Heart right ventricle (tissue), 16 donors: ENCODE measurements at places on chromosomes 2 and 18. TPM values are rescaled to one million over a fixed set of nuclear protein-coding genes. Genes with fewer than 3 reads are reported as not detected.

DNA sequence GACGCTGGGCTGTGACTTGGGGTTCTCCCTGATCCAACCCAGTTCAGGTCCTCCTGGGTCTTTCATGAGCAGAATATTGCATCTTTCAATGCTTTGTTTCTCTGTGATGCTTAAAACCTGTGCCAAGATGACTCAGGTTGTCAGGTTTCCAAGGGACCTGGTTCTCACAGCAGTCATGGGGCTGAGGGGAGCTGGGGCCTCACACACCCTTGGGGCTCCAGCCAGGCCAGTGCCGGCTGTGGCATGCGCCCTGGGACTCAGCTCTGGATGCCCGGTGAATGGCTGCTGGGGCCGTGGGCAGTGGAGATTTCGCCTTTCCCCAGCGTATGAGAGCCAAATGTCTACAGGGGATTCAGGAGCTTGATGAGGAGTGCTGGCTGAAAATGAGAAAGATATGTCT is 29.6 kb downstream of the EDAR start:
- no peak for DNase-seq

DNA sequence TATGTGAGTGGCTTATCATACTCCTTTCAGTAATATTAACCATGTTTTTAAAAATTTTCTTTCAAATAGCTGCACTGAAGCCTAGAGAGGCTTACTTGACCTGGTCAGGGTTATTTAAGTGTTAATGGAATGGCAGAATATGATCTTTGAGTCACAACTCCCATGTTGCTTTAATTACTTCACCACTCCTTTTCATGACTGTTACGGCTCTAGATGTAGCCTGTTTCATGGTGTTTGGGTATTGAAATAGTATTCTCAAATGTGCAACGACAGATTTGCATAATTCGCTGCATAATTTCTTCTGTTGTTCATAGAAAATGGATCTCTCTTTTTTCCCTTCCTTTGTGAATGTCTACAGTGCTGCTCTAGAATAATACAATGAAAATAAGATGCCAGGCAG is 51.6 kb upstream of the PLA2R1 start:
- DNase-seq: no peak

DNA sequence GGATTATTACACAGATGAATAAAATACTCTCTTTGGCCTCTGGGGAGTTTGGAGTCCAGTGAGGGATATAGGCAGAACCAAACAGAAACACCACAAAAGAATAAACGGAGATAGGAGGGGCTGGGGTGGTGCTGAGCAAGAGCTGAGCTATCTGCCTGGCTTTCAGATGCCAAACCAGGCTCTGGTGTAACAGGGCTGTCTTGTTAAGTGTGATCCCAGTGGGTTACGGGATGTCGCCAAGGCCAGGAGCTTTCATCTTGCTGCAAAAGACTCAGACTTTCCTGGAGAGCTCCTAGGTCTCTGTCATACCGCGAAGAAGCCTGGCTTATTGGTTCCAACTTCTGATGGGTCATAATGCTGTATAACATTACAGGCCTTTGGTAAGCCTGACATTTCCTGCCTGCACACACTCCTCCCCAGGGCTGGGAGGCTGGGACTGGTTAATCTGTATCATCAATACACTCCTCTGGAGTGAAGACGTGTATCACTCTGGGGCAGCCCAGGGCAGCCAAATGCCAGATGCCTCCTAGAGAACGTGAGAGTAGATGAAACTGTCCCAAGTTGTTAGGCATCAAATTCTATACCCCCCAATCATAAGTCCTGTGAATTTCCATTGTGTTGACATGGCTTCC is 60.5 kb downstream of the STPG4 start:
- DNase-seq: no peak

GRCh38 chr18:45761512-45762114 is 37.6 kb downstream of the SLC14A1 start:
- DNase-seq: no peak

DNA sequence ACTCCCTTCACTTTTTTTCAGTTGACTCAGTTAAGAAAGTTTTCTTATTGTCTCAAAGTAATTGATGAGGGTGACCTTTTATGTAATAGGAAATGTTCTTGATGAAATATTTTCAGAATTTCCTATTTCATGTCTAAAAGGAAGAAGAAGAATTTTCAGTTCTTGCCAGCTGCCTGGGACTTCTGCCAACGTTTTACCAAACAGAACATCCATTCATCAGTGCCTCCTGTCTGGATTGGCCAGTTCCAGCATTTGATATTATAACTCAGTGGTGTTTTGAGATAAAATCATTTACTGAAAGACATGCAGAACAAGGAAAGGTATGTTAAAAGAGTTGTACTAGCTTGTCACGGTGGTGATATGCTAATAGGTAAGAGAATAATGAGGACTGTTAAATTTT is 104.7 kb upstream of the MYO3B start:
- peak; percentile 57 for DNase-seq

GRCh38 chr2:66495788-66496640 is 61.1 kb downstream of the MEIS1 start:
- no peak for DNase-seq

DNA sequence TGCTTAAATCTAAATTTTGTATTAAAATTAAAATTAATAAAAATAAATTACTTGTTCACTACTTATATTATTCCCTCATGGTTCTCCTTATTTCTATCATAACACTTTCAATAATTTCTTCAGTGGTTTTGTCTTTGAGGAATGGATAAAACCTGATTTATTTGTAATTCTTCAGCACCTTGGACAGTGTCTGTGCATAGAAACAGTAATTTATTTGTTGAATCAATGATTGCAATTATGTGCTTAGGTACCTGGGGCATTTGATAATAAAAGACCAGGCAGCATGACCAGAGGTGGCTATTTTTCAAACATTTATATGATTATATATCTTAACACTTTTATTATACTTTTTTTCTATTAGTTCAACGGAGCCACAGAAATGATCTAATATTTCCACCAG is 1062.7 kb downstream of the DSC3 start:
- DNase-seq: no peak

DNA sequence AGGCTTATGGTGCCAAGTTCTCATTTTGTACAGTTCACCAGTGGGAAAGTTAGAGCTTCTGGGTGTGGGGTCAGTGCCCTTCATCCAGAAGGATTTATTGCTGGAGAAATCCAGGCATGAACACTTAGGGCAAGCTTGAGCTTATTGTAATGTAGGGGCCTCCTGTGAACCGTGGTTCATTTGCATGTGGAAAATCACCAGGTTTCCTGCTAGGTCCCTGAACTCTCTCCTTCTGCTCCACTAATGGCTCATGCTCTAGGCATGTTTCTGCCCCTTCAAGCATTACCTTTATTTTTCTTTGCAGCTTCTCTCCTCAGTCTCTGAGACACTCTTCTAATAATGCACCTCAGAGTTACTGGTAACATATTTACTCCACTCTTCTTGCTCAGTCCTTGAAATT is 79.3 kb upstream of the FAM98A start:
- DNase-seq: no peak

DNA sequence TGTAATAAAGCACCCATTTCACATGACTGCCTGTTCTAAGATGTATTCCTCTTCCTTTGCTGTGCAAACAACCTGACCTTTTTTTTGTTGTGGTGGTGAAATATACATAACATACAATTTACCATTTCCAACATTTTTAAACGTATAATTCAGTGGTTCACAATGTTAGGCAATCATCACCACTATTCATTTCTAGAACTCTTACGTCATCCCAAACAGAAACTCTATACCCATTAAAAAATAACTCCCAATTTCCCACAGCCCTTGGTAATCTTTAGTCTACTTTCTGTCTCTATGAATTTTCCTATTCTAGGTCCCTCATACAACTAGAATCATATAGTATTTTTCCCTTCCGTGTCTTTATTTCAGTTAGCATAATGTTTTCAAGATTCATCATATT is 36.7 kb downstream of the RND3 start:
- DNase-seq: no peak

DNA sequence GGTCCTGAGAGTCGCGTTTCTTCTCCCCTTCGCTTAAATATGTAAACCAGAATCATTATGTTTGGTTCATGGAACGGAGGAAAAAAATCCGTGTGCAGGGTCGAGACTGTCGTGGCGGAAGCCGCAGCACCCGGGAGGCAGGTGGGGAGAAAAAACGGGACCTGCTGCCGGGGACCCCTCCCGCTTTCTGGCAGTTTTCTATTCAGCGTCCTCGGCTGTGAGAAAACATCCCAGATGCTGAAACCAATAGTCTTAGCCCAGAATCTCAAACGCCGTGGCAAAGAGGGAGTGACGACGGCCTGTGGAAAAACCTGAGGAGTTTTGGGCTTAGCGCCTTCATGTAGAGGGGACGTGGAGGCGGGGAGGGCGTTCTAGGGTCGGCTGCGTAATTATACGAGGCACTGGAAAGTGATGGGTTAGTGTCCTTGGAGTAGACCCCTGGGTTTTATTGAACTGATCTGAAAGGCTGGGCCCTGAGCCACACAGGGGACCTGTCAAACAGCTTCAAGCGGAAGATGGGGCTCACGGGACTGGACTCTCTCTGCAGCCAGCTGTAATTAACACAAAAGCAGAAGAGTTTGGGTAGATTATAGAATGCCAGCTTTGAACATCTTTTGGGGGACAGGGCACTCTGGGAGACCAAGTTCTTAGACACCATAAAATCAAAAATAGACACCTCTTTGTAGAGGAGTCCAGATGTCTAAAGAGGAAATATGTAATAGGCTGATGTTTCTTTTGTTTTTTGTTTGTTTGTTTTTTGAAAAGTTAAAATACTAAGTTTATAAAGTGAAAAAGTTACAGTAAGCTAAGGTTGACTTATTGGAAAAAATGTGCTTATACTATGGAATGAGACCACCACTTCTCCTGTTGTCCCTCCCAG is 834 bp upstream of the BUB1 start:
- DNase-seq: peak; percentile 15

DNA sequence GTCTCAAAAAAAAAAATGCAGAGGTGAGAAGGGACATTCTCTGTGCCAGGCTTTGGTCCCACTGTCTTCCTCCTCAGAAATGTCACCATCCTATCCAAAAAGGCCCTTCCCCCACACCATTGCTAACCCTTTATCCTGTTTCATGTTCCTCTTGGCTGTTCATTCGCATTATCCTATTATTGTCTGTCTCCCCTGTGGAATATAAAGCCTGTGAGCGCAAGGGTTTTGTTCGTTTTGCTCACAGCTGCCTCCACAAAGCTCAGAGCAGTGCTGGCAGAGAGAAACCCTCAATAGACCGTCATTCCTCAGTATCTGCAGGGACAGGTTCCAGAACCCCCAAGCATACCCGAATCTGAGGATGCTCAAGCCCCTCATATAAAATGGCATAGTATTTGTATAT is 91.8 kb downstream of the LOXHD1 start:
- DNase-seq: no peak

GRCh38 chr2:100752628-100753333 is 67.2 kb upstream of the NPAS2 start:
- no peak for DNase-seq

DNA sequence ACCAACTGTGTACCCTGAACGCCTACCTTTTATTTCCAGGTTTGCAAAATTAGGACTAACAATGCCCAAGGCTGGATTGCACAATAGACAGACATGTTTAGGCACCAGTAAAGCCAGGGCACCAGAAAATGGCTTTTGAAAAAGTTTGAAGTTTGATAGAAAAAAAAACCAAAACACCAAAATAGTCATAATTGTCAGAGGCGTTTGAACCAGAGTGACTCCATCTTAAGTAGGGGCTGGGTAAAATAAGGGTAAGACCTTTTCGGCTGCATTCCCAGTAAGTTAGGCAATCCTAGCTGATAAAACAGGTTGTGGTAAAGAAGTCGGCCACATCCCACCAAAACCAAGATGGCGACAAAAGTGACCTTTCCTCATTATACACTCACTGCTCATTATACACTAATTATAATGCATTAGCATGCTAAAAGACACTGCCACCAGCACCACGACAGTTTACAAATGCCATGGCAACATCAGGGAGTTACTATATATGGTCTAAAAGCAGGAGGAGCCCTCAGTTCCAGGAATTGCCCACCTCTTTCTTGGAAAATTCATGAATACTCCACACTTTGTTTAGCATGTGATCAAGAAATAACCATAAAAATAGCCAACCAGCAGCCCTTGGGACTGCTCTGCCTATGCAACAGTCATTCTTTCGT is 105.1 kb upstream of the MSH2 start:
- DNase-seq: no peak

DNA sequence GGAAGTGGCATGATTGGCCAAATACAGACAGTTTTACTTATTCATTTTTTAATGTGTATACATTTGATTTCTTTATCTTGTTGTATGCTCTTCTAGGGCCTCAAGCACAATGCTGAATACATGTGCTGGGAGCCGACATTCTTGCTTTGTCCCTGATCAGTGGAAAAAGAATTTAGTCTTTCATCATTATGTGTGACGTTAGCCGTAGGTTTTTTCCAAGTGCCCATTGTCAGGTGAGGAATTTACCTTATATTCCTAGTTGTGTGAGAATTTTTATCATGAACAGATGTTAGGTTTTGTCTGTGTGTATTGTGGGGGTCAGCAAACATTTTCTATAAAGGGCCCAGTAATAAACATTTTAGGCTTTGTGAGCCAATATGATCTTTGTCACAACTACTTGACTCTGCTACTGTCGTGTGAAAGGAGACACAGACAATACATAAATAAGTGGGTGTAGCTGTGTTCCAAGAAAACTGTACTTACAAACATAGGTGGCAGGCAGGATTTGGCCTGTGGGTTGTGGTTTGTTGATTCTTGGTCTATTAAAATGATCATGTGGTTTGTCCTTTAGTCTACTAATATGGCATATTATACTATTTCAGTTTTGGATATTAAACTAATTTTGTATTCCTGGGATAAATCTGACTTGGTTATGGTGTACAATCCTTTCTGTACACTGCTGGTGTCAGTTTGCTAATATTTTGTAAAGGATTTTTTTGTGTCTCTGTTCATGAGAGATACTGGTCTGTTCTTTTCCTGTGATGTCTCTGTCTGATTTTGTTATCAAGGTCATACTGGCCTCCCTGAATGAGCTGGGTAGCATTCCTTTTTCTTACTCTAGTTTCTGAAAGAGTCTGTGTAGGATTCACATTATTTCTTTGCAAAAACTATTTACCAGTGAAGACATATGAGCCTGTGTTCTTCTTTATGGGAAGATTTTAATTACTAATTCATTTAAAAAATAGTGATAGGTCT is 132.2 kb upstream of the SMAD7 start:
- DNase-seq: no peak

GRCh38 chr18:70074116-70074515 is 126.4 kb upstream of the CD226 start:
- DNase-seq: no peak

DNA sequence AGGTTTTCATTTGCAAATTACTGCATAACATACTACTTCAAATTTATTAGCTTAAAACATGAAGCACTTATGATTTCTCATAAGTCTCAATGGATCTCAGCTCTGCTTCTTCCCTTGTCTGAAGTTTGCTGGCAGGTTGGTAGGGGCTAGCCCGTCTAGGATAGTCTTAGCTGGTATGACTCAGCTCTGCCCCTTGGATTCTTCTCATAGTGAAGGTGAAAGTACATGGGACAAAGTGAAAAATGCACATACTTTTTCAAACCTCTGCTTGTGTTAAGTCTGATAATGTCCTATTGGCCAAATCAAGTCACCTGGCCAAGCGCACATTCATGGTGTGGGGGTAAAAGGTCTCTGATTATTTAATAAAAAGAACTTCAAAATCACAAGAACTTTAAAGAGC is 184.8 kb upstream of the VWC2L start:
- DNase-seq: no peak

GRCh38 chr2:215394102-215394805 is 41.6 kb downstream of the FN1 start:
- no peak for DNase-seq

The CDH19 gene
- 12.0 TPM for total RNA-seq

The RESP18 gene
- not detected for total RNA-seq

The C2orf69 gene
- total RNA-seq: 10.9 TPM

The UGT1A10 gene
- not detected for total RNA-seq

The COLEC12 gene
- 6.6 TPM for total RNA-seq

The ST6GAL2 gene
- 0.19 TPM for total RNA-seq

The MOGAT1 gene
- not detected for total RNA-seq

The RPRM gene
- total RNA-seq: not detected

The CRYGC gene
- total RNA-seq: not detected
